Endothelial cell of umbilical vein (primary cell): ENCODE measurements at places on chromosomes 11 and 22.

GRCh38 chr11:59776210-59777066, 21.3 kb downstream of the STX3 start:
- peak overlapping the region; percentile 31 for H3K27ac ChIP-seq
- no peaks in the 10 kb centered on the region for H3K27me3 ChIP-seq
- peak; percentile 88 for DNase-seq
- peaks cover 10% of the 10 kb centered on the region for H3K36me3 ChIP-seq

DNA sequence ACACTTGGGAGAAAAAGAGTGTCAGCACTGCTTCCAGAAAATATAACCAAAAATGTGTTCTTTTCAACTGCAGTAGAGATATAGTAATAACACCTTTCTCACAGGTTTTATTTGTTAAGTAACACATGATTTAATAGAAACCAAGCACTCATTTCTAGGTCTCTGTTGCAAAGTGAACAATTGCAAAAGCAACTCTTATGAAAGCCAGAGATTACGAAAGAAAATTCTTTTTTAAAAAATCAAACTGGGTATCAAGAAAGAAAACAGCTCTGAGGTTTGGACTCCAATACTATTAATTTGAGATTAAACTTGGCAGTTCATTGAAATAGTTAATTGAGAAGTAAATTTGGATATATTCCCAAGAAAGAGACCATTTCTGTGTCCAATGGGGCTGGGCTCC, 9.8 kb upstream of the XKR3 start:
- H3K4me3 ChIP-seq, result no peak overlapping the region
- H3K4me1 ChIP-seq, result no peaks in the 10 kb centered on the region
- no peak overlapping the region for H3K27ac ChIP-seq
- no peak for DNase-seq
- no peaks in the 10 kb centered on the region for H3K36me3 ChIP-seq
- no peaks in the 10 kb centered on the region for H3K27me3 ChIP-seq

GRCh38 chr22:35641494-35642120, 6.6 kb upstream of the APOL6 start:
- DNase-seq, result no peak
- H3K27ac ChIP-seq, result no peak overlapping the region
- H3K27me3 ChIP-seq, result peaks cover 5% of the 10 kb centered on the region
- no peaks in the 10 kb centered on the region for H3K4me1 ChIP-seq
- H3K4me3 ChIP-seq, result no peak overlapping the region

GRCh38 chr11:116537709-116538108, 235.1 kb downstream of the BUD13 start:
- DNase-seq, result no peak
- H3K4me1 ChIP-seq, result no peaks in the 10 kb centered on the region
- H3K27ac ChIP-seq, result no peak overlapping the region
- no peaks in the 10 kb centered on the region for H3K36me3 ChIP-seq

DNA sequence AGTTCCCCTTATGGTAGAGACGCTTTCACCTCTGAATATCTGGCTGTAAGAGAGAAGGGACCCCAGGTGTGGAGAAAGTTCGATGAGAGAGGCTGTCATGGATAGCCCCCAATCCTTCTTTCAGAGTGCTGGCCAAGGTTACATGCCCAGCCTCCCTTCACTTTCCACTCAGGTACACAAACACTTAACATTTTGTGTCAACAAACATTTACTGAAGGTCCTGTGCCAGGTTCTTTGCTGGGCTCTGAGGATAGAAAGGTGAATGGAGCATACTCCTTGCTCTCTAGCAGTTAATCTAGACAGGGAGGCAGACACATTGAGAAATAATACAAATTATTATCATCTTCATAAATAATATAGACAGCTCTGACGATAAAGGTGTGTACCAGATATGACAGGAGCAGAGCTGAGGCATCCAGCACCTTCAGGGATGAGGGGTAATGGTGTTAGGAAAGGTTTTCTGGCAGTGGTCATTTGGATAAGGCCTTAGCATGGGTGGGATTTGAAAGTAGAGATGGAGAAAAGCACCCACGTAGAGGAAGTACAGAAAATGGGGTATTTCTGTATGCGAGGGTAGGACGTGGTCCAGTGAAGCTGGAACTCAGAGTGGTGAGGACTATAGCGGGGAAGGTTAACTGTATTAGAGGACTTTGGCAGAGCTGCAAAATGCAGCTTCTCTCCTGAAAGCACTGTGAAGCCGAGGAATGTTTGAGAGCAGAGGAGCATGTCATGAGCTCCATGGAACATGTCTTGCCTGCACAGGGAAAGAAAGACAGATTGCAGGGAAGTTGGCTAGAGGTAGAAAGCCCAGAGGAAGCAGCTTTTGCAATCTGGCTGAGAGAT, 19.6 kb downstream of the PPFIBP2 start:
- no peak for DNase-seq
- no peak overlapping the region for H3K4me3 ChIP-seq
- no peaks in the 10 kb centered on the region for H3K36me3 ChIP-seq
- no peaks in the 10 kb centered on the region for H3K4me1 ChIP-seq
- H3K27me3 ChIP-seq, result no peaks in the 10 kb centered on the region

DNA sequence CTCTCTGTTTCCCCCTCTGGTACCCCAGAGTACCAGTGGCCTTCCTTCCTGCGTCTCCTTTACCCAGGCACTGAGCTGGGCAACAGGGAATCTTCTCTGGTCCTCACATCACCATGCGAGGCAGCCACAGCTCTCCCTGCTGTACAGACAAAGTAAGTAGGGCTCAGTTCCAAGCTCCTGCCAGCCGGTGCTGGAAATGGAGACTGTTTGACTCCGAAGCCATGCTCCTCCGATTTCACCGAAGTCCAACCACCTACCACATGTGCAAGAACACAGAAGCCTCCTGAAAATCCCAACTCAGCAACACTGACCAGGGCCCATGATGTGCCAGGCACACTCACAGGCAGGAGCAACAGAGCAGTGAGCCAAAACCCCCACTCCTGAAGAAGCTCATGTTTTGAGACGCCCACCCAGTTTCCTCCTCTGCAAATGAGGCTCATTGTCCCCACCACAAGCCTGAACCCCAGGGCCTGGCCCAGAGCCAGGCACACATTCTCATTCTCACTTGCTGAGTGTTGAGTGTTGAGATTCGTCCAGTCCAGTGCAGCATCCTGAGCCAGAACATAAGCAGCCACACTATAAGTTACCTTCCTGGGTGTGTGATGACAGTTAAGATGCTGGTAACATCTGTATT, 156.0 kb downstream of the MPPED1 start:
- no peaks in the 10 kb centered on the region for H3K4me1 ChIP-seq
- no peak overlapping the region for H3K27ac ChIP-seq
- no peak overlapping the region for H3K4me3 ChIP-seq
- no peaks in the 10 kb centered on the region for H3K36me3 ChIP-seq
- no peaks in the 10 kb centered on the region for H3K27me3 ChIP-seq

DNA sequence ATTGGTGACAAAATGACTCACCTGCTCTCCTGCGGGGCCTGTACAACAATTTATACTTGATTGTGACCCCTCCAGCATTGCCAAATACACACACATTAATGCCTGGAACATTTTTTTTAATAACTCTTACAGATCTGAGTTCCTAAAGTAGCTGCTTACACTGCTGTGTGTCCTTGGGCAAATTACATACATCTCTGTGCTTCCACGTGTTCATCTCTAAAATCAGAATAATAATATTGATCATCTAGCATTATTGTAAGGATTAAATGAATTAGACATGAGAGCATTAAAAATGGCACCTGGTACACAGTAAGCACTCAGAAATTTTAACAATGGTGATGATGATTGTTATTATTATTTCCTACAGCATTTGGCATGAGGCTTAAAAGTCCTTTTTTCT, 21.5 kb upstream of the WT1 start:
- H3K27ac ChIP-seq, result no peak overlapping the region
- no peaks in the 10 kb centered on the region for H3K36me3 ChIP-seq
- DNase-seq, result no peak
- no peaks in the 10 kb centered on the region for H3K4me1 ChIP-seq
- H3K27me3 ChIP-seq, result no peaks in the 10 kb centered on the region
